Activated T-cell treated with anti-CD3 and anti-CD28 coated beads for 1 hour (primary cell): ENCODE measurements at places on chromosomes 2 and 18.

DNA sequence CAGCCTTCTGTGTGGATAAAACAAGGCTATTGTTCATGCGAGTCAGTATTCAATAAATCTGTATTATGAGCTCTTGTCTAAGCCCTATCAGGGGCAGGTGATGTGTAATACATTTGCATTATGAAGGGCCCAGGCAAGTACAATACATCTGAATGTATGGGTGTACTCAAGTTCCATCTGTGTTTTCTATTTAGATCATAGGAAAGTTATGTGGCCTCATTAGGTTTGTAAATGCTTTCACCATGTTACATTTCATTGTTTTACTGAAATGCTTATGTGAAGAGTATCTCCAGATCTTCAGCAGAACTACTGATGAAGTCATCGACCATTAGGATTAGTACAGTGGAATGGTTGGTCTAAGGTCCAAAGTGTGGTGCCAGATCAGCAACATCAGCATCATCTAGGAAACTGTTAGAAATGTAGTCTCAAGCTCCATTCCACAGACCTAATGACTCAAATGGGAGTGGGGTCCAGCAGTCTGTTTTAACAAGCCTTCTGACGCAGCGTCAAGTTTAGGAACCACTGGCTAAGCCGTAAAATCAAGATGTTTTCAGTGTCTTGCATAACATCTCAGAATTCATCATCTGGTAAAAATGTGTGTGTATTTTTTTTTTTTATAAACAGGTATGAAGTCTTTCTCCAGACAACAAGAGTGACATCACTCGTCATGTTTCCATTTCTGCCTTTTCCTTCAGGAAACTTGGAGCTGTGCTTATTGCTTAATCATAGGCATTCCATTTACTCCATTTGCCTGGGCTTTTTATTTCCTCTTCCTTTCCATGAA, 80.5 kb downstream of the LYPD6 start:
- DNase-seq, result no peak

GRCh38 chr2:226424971-226425370, 374.6 kb downstream of the IRS1 start:
- no peak for DNase-seq

- DNase-seq, result no peak
Observed at GRCh38 chr2:140529706-140530105, 1601.1 kb downstream of the LRP1B start.

GRCh38 chr18:62339106-62339988, 14.2 kb downstream of the TNFRSF11A start:
- DNase-seq, result no peak

DNA sequence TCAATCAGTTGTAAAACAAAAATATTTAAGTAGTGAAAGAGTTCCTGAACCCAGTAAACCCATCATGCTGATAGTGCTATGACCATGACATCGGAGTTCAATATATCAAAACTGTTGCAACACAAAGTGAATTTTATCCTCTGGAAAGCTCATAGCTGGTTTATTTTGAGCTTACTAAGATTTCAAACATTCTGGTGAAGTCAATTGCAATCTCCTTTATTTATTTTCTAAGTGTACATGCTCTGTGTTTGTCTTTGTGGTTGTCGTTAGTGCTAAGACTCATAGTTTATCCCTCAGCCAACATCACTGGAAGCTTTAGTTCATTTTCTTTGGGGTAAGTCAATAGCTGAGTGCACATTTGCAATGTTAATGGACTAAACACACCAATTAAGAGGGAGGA, 91.9 kb downstream of the QPCT start:
- no peak for DNase-seq

DNA sequence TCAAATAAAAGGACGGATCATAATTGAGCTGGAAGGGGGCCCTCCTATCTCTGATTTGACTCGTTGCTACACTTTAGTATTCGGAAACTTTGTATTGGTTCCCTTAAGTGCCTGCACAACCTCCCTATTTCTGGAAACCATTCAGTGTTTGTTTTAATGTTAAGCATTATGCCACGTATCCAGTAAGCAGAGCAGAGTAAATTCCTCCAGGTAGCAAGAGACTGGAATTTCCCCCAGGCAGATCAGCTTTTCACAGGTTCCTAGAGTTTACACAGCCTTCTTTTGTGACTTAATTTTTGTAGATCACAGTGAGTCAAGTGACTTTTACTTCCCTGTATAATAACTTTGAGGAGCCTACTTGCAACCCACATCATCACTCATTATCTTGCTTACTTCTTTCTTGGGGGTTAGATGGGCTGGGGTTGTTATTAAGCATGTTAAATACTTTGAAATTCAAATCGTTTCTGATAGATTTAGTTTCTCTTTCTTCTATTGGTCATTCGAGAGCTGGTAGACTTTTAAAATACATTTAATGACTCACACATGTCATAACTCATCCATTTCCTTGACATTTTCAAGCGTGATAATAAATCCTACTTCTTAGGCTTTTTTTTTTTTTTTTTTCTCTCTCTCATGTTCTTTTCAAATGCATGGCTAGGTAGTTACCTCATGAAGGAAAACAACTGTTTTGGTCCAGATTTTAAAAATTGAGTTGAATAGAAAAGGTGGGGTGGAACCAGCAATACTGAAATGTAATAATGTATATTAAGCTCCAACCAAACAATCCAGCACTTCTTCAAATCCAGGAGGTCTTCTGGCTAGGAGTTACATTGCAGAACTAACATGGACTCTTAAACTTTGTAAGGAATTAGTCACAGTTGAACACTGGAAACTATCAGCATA, 219.3 kb downstream of the NEDD4L start:
- no peak for DNase-seq

DNA sequence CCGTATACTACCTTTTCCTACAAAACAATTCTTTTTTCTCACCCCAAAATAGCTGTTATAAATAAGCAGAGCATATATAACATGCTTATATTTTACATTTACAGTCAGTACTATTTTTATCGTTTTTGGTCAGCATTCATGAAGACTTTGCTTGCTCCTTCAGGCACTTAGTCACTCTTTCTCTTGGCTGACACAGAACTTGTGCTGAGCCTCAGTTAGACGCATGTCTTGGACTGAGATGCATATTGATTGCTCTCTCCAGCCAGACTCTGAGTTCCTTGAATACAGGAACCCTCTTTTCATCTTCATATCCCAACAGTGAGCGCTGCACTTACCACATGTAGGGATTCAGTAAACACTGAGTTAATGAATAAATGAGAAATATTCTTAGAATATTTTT, 158.3 kb downstream of the RTN4 start:
- no peak for DNase-seq

DNA sequence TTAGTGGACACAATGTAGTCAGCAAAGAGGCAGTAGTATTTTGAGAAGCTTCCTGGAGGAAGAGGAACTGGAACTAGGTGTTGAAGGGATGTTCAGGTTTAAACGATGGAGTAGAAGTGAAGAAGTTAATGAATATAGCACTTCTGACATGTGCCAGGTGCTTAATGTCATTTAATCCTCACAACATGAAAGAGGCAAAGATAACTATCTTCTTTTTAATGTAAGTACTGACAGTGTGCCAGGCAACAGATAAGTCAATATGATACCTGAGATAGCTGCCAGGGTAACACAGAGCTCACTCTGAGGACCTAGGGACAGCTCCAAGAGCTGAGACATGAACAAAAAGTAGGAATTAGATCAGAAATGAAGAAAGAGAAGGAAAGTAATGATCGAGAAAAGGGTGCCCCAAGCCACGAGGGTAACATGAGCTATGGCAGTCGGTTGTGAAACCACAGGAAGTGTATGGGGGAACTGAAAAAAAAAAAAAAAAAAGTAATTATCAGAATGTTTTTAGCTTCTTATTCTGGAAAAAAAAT, 140.7 kb downstream of the RNF144A start:
- DNase-seq, result no peak

DNA sequence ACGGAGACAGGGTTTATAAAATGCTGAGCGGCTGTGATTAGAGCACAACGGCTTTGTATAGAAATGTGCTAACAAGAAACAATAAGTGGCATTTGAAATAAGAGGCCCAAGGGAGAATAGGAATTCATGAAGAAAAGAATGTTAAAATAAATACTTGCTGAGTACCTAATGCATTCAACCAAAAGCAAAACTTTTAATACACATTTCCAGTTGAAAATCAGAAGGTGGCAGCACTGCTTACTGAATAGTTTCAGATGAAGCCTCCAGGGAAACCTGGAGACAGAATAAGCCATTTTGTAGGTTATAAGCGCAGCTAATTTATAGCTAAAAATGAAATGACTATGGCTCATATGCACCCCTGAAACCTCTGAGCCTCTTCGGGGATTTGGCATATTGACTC, 286.6 kb downstream of the DPP10 start:
- DNase-seq, result no peak

GRCh38 chr2:229622495-229623355, 91.6 kb downstream of the DNER start:
- DNase-seq, result no peak

DNA sequence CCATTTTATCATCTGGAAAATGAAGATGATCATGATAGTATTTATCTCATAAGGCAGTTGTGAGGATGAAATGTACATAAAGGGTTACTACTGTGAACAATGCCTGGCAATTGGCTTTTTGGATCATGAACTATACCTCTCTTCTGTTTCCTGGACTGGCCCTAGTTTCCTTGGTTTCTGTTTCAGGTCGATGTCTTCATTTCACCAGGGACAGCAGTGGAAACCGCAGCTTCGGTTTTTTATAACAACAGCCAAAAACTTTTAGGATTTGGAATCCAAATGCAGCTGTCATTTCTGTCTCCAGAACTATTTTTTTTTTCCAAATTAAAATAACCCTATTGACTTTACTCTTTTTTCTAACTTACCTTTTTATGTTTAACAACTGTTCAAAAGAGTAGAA, 425.1 kb downstream of the RND3 start:
- no peak for DNase-seq

- no peak for DNase-seq
Observed at GRCh38 chr2:152201466-152201830, 25.9 kb upstream of the STAM2 start.

- no peak for DNase-seq
Observed at GRCh38 chr2:36633470-36634092, 35.6 kb upstream of the FEZ2 start.

GRCh38 chr2:188678882-188679281, 295.3 kb upstream of the COL3A1 start:
- no peak for DNase-seq

- no peak for DNase-seq
Observed at GRCh38 chr2:234703258-234703657, 206.4 kb upstream of the ARL4C start.

GRCh38 chr2:55986700-55987440, 63.3 kb upstream of the EFEMP1 start:
- no peak for DNase-seq

- no peak for DNase-seq
Observed at GRCh38 chr2:139814458-139814857, 1034.3 kb upstream of the NXPH2 start.

DNA sequence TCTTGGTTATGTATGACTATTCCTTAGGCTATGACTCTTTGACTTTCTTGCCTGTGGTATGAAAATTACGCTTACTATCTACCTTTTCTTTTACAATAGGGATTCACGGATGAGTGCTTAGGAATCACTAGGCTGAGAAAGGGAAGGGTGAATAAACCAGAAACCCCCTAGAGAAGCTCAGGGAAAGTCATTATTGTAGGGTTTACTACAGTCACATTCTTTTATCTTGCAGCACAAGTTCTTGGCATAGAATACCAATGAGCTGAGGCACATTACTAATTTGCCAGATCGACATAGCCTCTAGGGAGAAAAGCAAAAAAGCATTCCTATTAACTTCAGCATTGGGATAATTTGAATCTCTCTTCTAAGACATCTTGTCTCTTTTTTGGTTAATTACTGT, 103.3 kb downstream of the ST6GAL2 start:
- no peak for DNase-seq

GRCh38 chr18:6775237-6775636, 45.7 kb downstream of the ARHGAP28 start:
- DNase-seq, result no peak

- no peak for DNase-seq
Observed at GRCh38 chr2:231929961-231930592, 3.9 kb upstream of the NPPC start.

DNA sequence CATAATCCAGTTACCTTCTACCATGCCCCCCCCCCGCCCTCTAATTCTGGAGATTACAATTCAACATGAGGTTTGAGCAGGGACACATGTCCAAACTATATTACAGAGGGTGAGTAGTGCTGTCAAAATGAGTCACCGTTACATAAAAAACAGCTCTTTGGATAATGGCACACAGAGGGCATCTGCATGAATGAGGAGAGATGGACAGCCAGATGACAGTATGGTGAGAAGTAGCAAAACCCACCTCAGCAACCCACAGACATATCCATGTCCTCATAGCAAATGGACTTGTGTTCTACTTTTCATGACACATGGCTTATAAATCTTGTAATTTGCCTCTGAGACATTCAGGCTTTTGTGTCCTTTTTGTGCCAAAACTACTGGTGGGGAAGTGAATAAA, 132.0 kb downstream of the EML6 start:
- no peak for DNase-seq

DNA sequence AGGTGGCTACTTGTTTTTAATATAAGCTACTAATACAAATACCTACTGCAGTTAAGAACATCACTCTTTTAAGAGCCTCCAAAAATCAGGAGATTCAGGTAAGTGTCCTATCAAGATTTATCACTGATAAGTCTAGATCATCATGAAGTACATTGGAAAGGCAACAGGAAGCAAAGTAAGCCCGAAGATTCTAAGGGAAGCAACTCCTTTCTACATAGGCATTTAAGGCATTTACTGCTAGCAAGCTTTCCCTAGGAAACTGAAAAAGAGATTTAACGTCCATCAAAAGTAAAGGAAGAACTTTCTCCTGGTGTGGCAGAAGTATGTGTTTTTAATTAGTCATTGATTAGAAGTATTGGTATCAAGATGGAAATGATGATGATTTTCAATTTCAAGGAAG, 3.7 kb downstream of the STK17B start:
- no peak for DNase-seq

GRCh38 chr18:61785588-61785987, 107.2 kb downstream of the RNF152 start:
- no peak for DNase-seq

DNA sequence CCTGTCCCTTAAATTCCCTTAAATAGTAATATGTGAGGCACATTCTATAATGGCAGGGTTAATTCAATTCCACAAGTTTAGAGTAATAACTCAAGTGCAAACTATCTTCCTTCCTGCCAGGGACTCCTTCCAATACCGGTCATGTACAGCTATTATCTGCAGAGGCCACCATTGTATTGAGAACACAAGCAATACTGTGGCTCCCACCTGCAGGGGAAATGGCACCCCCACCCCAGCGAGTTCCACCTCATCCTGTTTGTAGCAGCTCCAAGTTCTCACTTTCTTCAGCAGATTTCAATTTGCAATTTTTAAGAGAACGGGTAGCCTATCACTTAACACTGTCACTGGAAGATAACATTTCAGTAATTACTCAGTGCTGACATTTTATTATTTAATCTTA, 172.1 kb upstream of the PID1 start:
- DNase-seq, result no peak
